Caco-2 (cell line): ENCODE measurements at places on chromosomes 7 and 10.

- DNase-seq: no peak
These were observed 902.8 kb downstream of the LRMDA start for GRCh38 chr10:76334255-76334654.

DNA sequence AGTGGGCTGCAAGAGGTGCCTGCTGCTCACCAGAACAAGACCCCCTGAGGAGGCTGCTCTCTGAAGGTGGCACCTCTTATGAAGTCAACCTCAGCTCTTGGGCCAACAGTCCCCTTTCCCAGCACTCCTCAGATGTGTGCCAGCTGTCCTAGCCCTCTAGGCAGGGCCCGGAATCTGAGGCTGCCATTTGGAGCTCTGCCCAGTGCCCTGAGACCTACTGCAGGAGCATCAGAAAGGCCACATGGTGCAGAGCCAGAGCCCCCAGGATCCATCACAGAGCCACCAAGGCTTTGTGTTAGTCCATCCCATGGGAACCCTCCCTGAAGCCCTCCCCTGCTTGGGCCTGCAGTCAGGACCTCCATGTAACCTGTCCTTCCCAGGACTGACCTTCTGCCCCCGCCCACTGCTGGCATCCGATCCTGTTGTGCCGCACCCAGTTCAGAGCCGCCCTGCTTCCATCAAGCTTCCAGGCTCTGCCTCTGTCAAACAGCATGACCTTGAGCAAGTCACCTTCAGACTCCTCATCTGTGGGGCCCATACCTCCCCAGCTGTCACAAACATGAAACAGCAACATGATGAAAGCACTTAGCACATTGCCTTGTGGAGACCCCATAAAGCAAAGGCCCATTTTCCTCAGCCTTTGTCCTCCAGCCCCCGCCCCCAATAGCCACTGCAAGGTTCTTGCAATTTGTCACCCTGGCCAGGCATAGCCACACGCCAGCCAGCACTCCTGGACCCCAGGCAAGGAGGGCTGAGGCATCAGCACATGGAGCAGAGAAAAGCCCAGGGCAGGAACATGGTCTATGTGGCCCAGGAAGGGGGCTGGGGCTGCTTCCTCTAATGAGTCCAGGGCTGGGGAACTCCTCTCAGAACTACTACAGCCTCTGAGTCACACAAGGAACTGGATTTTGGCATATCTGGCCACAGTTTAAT is 51.7 kb downstream of the GRID1 start:
- no peak for DNase-seq

GRCh38 chr7:92432299-92432946 is 14.9 kb upstream of the GATAD1 start:
- peak; percentile 30 for DNase-seq

DNA sequence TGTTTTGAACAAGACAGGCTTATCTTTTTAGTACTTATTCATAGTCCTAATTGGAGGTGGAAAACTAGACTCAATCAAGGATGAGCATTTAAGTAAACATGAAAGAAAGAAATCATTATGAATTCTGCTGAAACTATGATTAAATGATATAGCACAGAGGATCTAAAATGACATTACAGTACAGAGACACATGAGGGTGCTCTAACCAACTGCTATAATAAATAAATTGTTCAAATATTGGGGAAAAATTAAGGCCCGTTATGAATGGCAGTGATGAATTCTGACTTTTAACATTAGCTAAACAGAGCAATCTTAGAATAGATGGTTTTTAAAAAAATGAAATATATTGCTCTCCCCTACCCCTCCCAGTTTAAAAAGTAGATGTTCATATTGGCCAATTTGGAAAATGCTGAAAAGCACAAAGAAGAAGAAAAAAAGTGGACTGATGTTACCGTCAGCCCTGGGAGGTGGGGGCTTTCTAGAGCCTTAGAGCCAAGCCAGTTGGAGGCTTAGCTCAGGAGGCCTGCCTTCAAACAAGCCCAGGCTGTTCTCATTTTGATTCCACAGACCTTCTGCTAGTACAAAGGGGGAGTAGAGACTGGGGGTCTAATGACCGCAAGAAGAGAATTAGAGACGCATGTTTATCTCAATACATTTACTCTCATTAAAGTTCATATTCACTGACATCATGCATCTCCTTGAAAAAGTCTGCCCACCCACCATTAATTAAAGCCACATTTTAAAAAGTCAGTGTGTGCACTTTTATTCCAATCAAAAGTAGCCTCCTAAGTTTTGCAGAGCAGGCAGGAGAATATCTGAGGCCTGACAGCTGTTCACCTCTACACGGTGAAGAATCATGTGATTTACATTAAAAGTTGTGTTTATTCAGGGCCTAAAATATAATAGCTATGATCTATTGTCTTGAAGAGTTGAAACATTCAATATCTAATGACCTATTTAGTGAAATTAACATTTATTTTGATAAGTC is 10.0 kb downstream of the WNT2 start:
- DNase-seq: no peak

- DNase-seq: no peak
These were observed 62.3 kb downstream of the LAMB4 start for GRCh38 chr7:108067844-108068243.

GRCh38 chr7:127396184-127396583 is 3.7 kb upstream of the ZNF800 start:
- DNase-seq: no peak

- no peak for DNase-seq
These were observed 3.1 kb downstream of the HERPUD2 start for GRCh38 chr7:35691827-35692307.
